ENCODE measurements at places on chromosomes 5 and 9.
A peak's percentile ranks its signal among the peaks of the same experiment; 100 is the strongest.

GRCh38 chr9:98247831-98248657, 7.4 kb downstream of the TBC1D2 start:
- DNase-seq, result peak; percentile 85

- no peak for DNase-seq
Measured at GRCh38 chr9:70100362-70100761, 56.7 kb downstream of the MAMDC2 start.

DNA sequence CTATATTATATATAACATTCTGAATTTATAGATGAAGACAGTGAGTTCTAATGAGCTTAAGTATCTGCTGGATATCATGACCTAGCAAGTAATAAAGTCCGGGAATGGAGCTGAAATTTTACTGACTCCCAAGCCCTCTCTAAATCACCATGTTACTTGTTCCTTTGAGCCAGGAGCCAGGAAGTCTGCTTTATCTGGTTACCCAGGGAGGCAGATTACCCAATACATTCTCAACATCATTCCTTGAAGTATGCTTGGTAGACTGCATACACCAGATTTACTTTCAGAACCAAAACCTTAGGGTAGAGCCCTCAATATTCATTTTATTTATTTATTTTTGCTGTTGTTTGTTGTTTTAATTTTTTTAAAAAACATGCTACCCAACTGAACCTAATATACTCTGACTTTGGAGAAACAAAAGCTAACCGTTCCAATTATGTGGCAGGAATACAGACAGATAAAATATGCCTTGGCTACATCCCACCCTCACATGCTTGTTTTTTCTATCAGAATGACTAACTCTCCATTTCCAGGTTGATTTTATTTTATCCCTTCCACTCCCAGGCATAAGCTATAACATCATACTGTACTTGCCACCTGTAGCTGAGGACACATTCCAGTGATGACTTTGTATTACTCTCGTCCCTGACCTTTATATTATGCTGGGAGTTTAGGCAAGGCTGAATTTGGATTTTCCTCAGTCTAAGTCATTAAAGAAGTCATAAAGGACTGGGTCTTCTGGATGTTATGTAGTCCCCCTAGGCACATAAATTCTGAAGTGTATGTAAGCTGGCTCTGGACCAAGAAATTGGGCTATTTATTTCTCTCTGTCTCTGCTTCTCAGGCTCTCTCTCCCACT, 82.0 kb downstream of the YIPF5 start:
- DNase-seq, result no peak

DNA sequence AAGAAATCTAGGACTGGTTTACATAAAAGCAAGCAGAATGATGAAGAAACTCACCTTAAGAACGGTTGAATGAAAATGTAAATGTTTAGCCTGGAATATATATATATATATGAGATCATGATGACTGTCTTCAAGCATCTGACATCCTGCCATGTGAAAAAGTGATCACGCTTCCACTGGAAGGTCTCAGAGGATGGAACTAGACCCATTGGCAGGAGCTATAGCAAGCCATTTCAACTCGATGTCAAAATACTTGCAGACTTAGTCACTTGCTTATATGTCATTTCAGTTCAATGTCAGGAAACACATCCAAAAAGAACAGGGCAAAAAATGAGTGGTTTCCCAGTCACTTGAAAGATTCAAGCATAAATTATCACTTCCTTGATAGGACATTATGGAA, 22.2 kb upstream of the TMEM161B start:
- DNase-seq, result no peak

GRCh38 chr5:95730730-95731570, at the start of gene RHOBTB3:
RHOBTB3 (plus strand) TSS chr5:95731336; CDS start chr5:95731683, 347 bp downstream.
- peak; percentile 55 for DNase-seq

Measured in inflammatory macrophage (primary cell).